ENCODE measurements at places on chromosomes 3 and 15.

DNA sequence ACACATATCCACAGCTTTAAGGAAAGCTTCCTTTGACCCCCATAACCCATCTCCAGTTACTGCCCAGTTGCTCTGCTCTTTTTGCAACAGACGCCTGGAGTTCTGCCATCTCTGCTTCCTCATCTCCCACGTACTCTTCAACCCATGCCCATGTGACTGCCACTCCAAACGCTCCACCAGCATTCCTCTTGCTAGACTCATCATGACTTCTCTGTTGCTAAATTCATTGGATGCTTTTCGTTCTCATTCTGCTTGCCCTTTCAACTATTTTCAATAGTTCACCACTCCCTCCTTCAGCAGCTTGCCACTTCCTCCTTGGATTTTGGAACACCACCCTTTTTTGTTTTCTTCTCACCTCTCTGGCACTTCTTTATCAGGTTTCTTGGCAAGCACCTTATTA is 2.7 kb upstream of the KNSTRN start:
- DNase-seq: peak; percentile 96

DNA sequence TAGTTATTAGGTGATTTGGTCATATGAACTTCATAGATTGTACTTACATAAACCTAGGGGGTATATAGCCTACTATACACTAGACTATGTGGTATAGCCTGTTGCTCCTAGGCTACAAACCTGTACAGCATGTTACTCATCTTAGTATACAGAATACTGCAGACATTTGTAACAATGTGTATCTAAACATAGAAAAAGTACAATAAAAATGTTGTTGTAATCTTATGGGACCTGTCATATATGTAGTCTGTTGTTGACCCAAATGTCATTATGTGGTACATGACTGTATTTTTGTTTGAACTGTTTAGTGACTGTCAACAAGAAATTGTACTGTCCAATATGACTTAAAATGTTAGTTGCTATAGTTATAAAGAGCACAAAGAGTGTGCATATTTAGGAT is 69.8 kb downstream of the TCF12 start:
- DNase-seq: no peak

DNA sequence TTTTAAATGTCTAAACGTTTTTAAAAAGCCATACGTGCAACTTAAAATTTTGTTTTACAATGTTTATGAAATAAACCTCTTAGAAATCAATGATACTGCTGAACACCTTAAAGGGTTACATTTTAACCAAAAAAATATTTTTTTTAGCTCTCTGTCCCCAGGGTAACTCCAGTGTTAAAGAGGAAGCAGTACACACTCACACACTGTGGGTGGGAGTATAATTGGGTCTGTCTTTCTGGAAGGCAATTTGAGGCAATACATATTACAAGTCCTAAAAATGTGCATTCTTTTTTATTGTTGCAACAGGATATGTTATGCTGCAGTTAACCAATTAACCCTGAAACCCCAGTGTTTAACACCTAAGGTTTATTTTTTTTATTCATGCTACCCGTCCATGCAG is 34.1 kb downstream of the WHAMM start:
- no peak for DNase-seq

- DNase-seq: no peak
Measured at GRCh38 chr15:51202783-51203182, 108.1 kb upstream of the TNFAIP8L3 start.

DNA sequence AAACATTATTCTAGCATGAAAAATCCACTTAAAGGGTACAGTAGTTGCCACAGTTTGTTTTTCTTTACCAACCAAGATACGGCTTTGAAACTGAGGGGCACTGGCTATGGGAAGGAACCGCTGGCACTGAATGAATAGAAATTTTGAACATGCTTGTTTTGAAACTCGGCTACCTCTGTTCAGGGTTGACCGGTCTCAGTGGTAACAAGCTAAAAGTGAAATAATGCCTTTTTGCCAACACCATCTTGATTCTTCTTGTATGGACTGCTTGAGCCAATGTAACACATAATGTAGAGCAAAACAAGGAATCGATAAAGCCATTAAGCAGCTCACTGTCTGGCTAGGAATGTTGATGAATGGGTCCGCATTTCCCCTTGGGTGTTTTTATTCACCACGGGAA is 36.5 kb downstream of the PTPRG start:
- no peak for DNase-seq

DNA sequence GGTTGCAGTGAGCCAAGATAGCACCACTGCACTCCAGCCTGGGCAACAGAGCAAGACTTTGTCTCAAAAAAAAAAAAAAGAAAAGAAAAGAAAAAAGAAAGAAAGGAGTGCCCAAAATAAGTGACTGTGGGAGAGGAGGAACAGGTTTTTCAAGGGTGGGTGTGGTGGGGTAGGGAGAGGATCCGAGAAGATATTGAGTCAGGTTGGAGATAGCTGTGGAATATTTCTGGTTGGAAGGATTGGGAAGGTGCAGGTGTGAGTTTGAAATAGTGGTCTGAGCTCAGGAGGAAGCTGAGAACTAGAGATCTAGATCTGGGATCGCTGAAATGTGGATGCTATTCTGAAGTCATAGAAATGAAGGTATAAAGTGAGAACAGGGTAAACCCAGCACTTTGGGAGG is 7.8 kb downstream of the SCAMP2 start:
- DNase-seq: no peak

- DNase-seq: no peak
Measured at GRCh38 chr15:30062881-30063280, 19.9 kb upstream of the GOLGA8J start.

- DNase-seq: no peak
Measured at GRCh38 chr3:9779075-9779593, 9.4 kb upstream of the CAMK1 start.

- no peak for DNase-seq
Measured at GRCh38 chr3:126996905-126997304, 14.0 kb downstream of the PLXNA1 start.

DNA sequence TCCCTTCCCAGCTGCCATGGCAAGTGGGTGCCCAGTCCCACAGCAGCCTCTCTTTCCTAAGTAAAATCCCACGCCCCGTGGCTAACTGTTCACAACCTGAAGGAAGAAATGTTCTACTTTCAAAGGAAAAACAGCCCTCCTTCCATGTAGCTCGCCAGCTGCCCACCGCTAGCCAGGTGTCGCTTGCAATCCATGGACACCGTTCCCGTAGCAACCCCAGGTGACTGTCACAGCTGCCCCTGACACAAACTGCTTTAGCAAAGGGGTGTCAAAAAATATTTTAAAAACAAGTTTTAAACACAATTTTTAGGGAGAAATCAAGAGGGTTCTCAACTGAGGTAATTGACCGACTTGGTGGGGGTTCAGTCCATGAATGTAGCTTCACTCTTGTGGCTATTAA is 21.0 kb upstream of the CGNL1 start:
- DNase-seq: no peak

- DNase-seq: no peak
Measured at GRCh38 chr3:127645371-127646015, 16.5 kb downstream of the PODXL2 start.

- no peak for DNase-seq
Measured at GRCh38 chr15:63034578-63034977, 8.0 kb upstream of the TPM1 start.

- no peak for DNase-seq
Measured at GRCh38 chr15:74294010-74294409, 57.9 kb downstream of the CCDC33 start.

- no peak for DNase-seq
Measured at GRCh38 chr15:51155016-51155580, 60.4 kb upstream of the TNFAIP8L3 start.

GRCh38 chr15:76310475-76311099 is 682 bp downstream of the ETFA start:
- no peak for DNase-seq

GRCh38 chr3:30331519-30331918 is 274.9 kb upstream of the TGFBR2 start:
- no peak for DNase-seq

GRCh38 chr3:179348325-179349013 is 960 bp downstream of the MFN1 start:
- no peak for DNase-seq

GRCh38 chr3:25041871-25042584 is 386.0 kb upstream of the RARB start:
- DNase-seq: no peak

- DNase-seq: no peak
Measured at GRCh38 chr3:117145677-117146076, 436.1 kb downstream of the TUSC7 start.

DNA sequence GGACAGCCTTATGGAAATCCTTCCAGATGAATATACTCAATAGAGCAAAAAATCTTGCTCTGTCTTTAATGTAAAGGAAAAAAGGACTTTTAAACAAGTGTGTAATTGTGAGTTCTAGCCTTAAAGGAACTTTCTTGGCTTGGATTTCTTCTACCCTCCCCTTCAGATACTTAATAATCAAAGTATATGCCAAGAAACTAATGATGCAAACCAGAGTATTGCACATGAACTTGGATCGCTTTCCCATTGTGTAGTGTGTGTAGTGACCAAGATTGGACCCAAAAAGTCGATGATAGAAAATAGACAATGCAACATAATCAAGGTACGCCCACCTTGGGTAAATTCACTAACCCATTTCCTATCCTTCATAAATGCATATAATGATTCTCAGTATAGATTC is 123.8 kb downstream of the TIGIT start:
- no peak for DNase-seq

DNA sequence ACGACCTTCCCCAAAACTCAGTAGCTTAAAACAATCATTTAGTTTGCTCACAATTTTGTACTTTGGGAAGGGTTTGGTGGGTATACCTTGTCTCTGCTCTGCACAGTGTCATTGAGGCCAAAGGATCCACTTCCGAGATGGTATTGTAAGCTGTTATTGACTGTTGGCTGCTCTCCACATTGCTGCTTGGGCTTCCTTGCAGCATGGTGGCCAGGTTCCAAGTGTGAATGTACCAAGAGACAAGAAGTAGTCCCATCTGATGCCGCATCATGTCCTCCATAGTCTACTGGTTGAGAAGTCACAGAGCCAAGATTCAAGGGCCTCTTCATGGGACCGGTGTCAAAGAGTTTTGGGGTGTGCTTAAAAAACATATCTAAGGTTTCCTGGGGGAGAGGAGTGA is 268.5 kb downstream of the PLCL2 start:
- no peak for DNase-seq

DNA sequence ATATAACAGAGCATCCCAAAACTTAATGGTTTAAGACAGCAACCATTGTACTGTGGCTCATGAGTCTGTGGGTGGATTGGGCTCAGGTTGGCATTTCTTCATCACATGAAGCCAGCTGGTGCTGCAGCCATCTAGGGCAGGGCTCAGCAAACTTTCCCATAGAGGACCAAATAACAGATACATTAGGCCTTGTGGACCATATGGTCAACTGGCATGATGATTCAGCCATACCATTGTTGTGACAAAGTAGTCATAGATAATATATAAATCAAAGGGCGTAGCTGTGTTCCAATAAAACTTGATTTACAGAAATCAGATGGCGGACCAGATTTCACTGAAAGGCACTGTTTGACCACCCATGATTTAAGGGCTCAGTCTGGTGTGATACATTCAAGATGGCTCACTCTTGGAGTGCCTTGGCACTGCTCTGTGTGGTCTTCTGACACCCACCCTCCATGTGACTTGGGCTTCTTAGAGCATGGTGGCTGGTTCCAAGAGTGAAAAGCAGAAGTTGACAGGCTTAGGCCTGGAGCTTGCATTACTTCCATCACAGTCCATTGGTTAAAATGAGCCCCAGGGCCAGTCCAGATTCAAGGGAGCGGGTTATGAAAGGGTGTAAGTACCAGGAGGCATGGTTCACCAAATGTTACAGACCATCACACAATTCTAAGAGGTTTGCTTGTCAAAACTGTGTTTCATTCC is 40.8 kb upstream of the BHLHE40 start:
- DNase-seq: no peak

DNA sequence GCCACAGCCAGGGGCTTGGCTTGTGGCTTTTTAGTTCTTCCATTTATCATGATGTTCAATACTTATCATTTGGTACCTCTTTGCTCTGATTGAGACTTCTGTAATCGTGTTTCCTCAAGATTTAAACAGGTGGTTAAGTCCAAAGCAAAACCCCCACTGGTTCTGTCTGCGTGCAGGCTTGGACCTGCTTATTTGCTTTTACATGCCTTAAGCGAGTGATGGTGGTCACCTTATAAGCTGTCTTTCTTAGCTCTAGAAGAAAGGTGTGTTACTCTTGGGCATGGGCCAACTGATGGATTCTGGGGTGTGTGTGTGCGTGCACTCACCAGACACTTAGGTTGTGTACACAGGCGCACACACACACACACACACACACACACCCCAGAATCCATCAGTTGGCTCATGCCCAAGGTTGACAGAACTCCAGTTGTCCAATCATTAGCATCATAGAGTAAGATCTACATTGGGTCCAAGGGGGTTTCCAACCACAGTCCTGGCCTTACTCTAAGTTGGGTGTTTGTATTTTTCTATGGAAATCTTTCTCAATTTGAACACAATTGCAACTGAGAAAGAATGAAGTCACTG is 1.2 kb downstream of the MYZAP start:
- DNase-seq: no peak

DNA sequence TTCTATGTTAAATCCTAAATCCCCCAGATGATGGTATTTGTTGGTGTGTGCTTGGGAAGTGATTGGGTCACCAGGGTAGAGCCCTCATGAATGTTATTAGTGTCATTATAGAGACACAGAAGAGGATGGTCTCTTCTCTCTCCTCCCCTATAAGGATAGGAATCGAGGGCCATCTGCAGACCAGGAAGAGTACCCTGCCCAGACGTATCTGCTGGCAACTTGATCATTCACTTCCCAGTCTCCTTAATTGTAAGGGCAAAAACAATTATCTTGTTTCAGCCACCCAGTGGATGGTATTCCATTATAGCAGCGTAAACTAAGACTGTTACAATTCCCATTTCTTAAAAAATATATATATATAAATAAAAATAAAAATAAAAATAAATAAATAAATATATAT is 892.2 kb downstream of the SI start:
- DNase-seq: no peak

GRCh38 chr15:41979493-41980266 is 7.3 kb upstream of the EHD4 start:
- no peak for DNase-seq

GRCh38 chr3:57038466-57039164 is 21.8 kb upstream of the SPATA12 start:
- DNase-seq: no peak

- DNase-seq: no peak
Measured at GRCh38 chr15:25724899-25725298, 138.2 kb downstream of the ATP10A start.

DNA sequence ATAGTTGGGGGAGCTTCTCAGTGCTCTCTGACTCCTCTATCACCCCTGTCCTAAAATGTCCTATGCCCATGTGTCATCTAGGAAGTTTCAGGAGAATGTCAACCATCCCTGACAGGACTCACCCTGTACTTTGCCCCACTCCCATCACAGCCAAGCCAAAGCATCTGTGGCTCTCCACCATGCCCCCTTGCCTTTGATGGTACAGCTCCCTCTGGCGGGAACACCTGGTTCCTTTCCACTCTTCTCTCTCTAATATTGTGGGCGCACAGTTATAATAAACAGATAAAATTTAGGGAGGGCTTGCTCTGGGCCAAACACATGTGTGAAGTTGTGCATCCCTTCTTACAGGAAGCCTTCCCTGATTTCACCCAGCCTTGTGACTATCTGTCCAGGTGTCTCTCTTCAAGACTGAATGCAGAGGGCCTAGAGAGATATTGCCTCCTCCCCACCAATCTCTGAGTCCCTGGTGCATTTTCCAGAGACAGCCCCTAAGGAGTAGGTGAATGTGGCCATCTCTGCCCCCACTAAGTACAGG is 62.8 kb downstream of the ISG20 start:
- no peak for DNase-seq
